ENCODE measurements at places on chromosomes 5 and 9.

- DNase-seq, result no peak
Measured at GRCh38 chr5:91486638-91487037, 103.5 kb upstream of the ARRDC3 start.

- no peak for DNase-seq
Measured at GRCh38 chr5:110094548-110094947, 404.8 kb downstream of the MAN2A1 start.

GRCh38 chr5:87390576-87391199, 22.0 kb downstream of the CCNH start:
- DNase-seq, result no peak

DNA sequence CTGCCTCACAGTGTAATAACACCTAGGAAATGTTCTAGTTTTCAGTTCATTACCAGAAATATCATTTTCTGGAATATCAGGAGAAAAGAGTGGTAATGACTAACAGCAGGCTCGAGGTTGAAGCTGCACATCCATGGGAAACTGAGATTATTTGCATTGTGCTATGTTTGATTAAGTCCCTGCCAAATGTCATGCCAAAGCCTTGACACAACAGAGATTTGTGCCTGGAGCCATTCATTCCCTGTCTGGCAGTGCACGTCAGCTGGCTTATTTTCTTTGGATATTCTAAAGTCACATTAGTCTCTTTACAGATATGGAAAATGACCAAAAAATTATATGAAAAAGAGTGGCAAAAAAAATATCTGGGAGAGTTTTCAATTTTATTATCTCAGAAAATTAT, 848.0 kb downstream of the PTPRD start:
- DNase-seq, result no peak

- DNase-seq, result no peak
Measured at GRCh38 chr9:16337322-16338029, 533.0 kb downstream of the BNC2 start.

- DNase-seq, result no peak
Measured at GRCh38 chr9:68702493-68702892, 2.5 kb upstream of the PIP5K1B start.

GRCh38 chr5:65833780-65834179, 92.6 kb upstream of the ERBIN start:
- DNase-seq, result no peak

- DNase-seq, result no peak
Measured at GRCh38 chr9:127886401-127886972, 9.0 kb upstream of the AK1 start.

DNA sequence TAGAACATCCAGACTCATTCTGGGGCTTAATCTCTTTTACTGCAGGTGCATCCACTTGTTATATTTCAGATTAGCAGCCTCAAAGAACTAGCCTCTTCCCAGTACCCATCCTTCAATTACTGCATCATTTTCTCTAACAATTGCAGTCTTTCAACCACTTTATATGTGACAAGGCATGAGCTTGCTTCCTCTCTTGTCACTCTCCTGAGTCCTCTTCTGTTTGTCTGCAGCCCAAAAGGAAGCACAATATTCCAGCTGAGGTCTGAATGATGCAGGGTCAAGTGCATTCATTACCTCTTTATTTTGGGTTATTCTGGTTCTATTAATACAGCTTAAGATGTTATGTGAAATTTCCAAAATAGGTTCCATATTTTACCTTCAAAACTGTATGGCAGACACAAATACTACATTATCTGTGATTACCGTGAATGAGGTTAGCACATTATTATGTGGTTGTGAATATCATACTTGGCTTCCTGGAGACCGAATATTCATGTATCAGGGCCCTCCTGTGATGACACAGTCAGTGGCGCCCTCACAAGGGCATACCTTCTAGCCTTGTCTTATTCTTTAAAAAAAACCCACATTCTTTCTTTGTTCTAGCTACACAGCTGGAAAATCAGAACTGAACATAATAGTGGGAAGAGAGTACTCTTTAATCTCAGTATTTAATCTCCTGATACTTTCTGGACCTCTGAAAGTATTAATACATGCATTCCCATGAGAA, 323.8 kb downstream of the PDE4D start:
- no peak for DNase-seq

- no peak for DNase-seq
Measured at GRCh38 chr5:146635443-146635842, 119.5 kb upstream of the GPR151 start.

Measured in activated CD8-positive, alpha-beta memory T cell treated with anti-CD3 and anti-CD28 coated beads for 1 hour (primary cell).